Stimulated activated CD4-positive, alpha-beta T cell treated with anti-CD3 and anti-CD28 coated beads, TNF-alpha, amount 100 ng/mL, for 4 hours (primary cell): ENCODE measurements at places on chromosomes 13 and 19.
A peak's percentile ranks its signal among the peaks of the same experiment; 100 is the strongest.

GRCh38 chr19:38392707-38393308 lies 4.3 kb downstream of the SPRED3 start:
- no peak for DNase-seq

DNA sequence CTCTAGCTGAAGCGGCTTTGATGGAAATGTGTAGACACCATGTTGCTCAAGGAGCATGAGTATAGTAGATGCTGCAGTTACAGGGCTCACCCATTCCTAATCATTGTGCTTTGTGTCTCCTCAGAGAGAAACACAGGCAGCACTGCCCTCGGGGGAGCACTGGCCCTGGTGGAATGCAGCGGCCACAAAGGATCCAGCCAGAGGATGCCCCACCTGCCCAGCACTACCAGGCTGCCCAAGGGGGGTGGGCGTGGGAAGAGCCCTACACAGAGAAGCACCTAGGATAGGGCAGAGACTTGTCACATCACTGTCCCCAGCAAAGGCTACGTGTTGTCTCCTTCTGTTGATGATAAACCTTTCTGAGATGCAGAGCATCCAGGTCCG lies 9.0 kb downstream of the TUBA3C start:
- DNase-seq, result no peak

GRCh38 chr19:51097166-51097738 lies 11.0 kb downstream of the CTU1 start:
- peak; percentile 47 for DNase-seq

DNA sequence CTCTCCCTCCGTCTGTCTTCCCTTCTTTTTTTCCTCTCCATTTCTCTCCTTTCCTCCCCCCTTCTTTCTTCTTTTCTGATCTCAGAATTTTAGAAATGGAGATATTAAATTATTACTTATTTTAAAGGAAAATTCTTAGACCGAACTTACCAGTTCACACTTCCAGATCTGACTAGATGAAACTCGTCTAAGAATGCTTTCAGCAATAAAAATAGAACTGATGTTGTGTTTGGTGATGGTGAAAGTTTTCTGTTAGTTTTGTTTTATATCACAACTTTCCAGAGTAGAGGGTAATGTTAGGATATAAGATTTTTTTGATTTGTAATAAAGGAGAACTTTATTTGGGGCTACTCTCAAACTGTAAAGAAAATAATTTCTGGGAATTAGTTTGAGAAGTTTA lies 29.9 kb downstream of the UCHL3 start:
- no peak for DNase-seq

DNA sequence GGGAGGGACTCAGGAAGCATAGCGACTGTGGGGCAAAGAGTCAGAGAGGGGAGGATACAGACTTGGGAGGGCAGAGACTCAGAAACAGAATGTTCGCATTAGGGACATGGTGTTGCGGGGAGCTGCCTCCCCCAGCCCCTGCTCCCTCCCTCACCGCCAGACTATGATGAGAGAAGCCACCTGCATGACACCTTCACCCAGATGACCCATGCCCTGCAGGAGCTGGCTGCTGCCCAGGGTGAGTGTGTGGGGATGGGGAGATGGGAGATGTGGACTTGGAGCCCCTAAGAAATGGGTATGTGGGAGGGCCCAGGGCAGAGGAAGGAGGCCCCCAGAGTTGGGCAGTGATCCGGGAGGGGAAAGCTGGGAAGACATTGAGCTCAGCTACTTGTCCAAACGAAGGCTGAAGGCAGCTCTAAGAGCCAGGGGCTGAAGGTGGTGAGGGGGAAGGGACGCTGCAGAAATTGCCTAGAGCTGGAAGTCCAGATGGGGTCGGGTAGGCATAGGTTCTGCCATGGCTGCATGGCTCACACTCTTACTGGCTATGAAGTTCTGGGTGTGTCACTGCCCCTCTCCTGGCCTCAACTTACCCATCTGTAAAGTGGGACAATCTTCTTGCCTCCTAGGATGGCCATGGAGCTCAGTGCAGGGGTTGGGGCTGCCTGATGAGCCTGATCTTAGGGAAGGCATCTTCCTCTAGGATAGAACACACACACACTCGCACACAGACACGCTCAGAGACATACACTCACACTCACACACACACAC lies 1.4 kb downstream of the SPACA6 start:
- no peak for DNase-seq

DNA sequence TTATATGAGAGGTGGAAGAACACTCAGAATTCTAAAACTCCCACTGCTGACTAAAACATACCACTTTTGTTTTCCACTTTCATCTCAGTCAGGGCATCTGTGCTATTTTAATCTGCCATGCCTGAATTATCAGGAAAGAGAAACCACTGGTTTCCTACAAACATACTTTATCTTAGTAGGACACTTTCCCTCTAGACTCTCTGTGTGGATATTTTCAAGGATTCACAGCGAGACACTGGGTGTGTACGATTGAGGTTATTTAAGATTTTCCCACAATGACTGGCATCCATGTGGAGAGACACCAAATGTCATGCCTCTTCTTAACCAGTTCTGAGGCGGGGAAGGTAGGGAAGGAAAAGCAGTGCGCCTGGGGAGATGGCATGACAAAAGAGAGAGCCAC lies 212.2 kb downstream of the ENOX1 start:
- DNase-seq, result no peak

- no peak for DNase-seq
Measured at GRCh38 chr19:49057636-49058234, at the start of gene CGB7. Gene CGB7, minus strand, starts transcription at chr19:49057749. Its CDS starts 2,374 bp downstream, at chr19:49055375.

DNA sequence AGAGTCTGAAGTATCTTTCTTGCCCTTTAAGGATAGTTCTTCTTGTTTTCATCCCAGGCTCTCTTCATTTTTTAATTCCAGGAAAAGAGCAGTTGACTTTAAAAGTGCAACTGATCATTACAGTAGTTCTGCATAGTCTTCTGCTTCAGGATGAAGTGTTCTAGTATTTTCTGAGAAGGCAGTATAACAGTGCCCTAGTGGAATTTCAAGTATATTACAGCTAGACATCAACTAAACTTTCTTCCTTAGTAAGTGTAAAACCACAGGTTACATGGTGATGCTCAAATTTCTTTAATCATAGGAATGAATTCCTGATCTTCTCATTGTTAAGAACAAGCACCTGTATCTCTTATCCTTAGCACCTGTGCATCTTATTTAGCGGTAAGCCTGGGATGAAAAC lies 10.9 kb downstream of the NUFIP1 start:
- DNase-seq, result no peak

GRCh38 chr13:45278096-45278645 lies 62.8 kb downstream of the TPT1 start:
- DNase-seq, result no peak

DNA sequence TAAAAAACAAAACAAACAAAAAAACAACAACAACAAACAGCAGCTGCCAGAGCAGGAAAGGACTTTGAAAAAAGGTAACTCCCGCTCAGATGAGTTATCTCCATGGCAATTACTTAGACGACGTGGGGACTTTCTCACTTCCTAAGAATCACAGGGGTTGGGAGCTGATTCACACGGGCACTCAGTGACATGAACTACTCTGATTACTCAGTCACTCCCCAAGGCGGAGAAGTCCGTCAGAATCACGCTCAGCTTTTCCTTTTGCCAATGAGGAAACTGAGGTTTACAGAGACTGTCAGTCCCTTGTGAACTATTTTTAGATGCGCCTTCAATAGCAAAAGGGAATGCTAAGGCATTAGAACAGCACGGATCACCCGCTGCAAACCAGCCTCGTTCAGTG lies 32.3 kb upstream of the MATK start:
- DNase-seq, result no peak

- DNase-seq, result no peak
Measured at GRCh38 chr19:39497996-39498797, 550 bp upstream of the DLL3 start.
